ENCODE measurements at places on chromosomes 12 and 14.
A peak's percentile ranks its signal among the peaks of the same experiment; 100 is the strongest.

DNA sequence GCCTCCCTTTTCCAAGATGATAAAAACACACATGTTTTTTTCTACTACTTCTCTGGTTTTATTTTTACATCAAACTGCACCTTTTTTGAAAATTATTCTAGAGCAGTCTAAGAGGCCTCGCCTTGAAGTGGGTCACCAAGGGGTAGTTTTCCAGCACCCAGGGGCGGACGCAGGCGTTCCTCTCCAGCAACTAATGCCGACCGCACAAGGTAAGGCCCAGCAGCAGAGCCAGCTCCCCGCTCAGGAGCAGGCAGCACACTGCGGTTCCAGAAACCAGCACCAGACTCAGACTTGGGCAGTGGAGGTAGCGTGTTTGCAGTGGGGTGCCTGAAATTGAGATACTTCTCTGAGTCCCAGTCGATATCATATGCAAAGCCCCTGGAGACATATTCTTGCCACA lies 31.6 kb downstream of the EP400 start:
- DNase-seq, result no peak

DNA sequence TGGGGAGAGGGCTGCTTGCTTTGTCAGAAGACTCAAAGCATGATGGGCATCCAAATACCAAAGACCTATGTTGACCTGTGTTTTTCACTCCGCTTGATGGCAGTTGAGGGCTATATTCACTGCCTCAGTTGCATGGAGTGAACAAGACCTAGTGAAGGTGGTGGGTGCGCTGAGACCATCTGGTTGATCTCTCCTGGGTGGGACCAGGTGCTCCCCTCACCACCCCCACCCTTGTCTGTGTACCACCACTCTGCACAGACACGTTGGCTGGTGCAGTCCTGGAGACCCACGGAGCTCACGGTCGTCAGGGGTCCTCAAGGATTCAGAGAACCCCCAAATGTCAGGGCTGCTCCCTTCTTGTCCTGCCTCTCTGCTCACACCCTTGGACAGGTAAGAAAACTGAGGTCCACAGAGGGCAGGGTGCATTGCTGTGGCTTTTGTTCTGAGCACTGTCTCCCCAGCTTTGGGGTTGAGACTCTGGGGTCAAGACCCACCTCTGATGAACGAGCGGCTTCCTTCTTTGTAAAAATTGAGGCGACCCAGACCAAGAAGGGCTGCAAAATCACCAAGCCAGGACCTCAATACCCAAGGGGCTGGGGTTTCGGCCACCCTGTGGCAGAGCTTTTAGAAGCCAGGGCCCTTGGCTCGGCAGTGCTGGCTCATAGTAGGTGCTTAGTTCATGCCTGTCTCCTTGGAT lies 166.3 kb upstream of the RTL1 start:
- DNase-seq, result no peak

GRCh38 chr12:122079033-122079531 lies 526 bp downstream of the MLXIP start:
- DNase-seq, result peak; percentile 38

- no peak for DNase-seq
Measured at GRCh38 chr12:51124504-51124903, 41.1 kb upstream of the CSRNP2 start.

DNA sequence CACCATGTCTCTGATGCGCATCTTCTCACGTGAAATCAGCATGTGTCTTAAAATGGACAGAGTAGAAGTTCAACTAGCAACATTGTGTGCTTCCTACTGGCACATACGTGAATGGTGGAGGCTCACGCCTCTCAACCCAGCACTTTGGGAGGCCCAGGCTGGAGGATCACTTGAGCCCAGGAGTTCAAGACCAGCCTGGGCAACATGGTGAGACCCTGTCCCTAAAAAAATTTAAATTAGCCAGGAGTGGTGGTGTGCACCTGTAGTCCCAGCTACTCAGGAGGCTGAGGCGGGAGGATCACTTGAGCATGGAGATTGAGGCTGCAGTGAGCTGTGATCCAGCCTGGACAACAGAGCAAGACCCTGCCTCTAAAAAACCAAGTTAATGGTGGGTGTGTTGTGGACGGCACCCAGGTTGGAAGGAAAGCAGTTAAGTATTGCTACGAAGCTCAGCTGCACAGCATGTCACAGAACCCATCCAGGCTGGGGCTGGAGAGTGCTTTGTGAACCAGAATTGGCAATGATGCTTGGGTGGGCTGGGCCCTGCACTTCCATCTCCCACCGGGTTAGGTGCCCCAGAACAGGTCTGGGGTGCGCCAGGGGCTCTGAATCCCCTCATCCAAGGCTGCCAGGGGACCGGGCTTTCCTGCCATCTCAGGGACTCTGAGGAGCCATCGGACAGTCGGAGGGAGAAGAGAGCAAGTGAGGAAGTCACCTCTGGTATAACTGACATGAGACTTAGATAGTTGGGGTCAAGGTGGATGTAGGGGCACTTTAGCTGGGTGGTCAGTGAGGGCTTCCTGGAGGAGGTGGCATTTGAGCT lies 33.0 kb upstream of the ULK1 start:
- DNase-seq, result no peak

DNA sequence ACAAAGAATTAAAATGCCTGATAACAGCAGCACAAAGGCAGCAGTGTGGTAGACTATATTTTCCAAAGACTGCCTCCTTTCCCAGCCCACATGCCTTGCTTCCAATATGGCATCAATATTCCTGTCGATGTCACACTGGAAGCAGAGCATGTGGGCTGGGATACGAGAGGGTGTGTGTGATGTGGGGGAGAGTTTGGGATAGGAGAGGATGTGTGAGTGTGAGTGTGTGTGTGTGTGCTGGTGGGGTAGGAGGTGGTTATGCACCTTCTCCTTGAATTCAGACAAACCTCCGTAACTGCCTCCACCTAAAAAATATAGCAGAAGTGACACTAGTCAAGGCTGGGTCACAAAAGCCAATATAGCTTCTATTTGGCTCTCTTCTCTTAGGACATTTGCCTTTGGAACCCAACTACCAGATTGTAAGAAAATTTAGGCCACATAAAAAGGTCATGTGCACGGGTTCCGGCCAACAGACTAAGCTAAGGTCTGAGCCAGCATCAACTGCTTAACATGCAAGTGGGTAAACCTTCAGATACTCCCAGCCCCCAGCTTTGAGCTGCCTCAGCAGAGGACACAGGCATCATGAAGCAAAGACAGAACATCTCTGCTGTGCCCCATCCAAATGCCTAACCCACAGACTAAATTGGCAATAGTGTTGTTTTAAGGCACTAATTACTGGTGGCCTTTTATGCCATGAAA lies 29.5 kb downstream of the SPPL3 start:
- no peak for DNase-seq

DNA sequence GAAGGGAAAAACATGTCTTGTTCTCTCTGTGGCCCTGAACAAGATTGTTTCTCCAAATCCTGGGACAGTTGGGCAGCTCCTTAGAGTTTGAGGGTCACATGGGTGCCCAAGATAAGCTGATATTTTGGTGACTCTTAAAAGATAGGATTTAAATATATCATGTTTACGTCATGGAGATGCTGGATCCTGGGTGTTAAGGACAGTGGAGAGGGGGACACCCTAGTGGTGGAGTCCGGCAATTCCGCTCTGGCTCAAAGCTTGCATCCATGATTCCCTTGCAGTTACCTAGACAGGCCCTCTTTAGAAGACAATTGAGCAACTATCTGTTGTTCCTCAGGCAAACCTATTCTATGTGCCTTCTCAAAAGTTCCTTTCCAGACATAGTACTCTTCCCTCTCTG lies 101.8 kb downstream of the CMKLR1 start:
- DNase-seq, result no peak

DNA sequence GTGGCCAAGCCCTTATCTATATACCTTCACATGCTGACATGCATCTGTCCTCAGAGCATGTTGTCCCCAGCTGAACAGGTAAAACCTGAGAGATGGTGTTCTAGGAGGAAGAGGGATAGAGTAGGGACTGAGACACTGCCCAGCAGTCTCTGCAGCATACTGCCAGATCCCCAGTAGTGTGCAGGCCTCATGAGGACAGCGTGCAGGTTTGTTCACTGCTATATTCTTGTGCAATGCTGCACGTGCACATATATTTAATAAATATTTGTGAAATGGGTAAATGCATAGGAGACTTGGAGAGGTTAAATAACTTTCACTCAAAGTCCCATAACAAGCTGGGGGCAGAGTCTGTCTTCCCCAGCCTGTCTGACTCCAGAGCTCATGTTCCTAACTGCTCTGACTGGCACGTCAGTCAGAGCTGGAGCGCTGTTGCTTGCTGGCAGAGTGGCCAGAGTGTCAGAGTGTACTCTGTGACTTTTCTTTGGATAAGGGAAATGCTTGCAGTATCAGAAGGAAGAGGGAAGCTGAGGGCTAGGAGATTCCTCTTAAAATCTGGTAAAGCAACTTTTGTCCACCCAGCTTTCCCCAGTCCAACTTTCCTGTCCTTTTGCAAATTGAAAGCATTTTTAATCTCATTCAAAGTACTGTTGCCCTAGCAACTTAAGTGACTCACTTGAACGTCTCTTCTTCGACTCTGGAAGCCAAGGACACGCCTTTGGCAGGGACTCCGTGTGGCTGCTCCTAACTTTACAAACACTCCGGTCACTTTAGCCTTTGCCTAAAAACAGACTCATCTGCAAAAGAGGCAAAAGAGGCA lies 14.9 kb upstream of the POLR3B start:
- no peak for DNase-seq

GRCh38 chr14:93780813-93781400 lies 7.4 kb downstream of the PRIMA1 start:
- DNase-seq, result no peak

- no peak for DNase-seq
Measured at GRCh38 chr14:39974036-39974435, 541.8 kb upstream of the FBXO33 start.

- no peak for DNase-seq
Measured at GRCh38 chr14:89249065-89249695, 167.9 kb downstream of the FOXN3 start.

Measured in CD4-positive, alpha-beta T cell treated with Interleukin-17A for 4 hours (primary cell).